Breast epithelium (tissue), 4 donors: ENCODE measurements at places on chromosomes 12 and 14. TPM values are rescaled to one million over a fixed set of nuclear protein-coding genes. Genes with fewer than 3 reads are reported as not detected.

The BICDL1 gene
- total RNA-seq = 23.4 TPM

The SERPINA9 gene
- total RNA-seq = not detected

The ANKS1B gene
- 16.6 TPM for total RNA-seq

DNA sequence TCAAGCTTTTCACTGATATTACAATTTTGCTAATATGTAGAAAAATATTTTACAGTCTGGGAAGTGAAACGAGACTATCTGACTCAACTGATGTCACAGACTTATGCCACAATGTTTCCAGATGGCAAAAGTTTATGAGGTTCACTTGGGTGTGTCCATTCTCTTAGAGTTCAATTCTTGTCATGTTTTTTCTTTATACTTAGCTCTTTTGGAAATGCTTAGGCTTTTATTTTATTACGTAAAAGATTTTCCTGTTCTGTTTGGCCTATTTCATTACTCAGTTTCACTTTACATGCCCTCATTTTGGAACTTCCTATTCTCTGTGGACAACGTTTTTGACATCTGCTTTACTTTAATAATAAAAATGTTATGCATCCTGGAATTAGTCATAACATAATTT is 2.1 kb upstream of the PDZRN4 start:
- no peak for DNase-seq

- DNase-seq = no peak
These were observed 798 bp downstream of the PDZRN4 start for GRCh38 chr12:41188841-41189394.

GRCh38 chr12:44053549-44054127 is 217.8 kb downstream of the TMEM117 start:
- DNase-seq = no peak
